ENCODE measurements at places on chromosomes 4 and X.

DNA sequence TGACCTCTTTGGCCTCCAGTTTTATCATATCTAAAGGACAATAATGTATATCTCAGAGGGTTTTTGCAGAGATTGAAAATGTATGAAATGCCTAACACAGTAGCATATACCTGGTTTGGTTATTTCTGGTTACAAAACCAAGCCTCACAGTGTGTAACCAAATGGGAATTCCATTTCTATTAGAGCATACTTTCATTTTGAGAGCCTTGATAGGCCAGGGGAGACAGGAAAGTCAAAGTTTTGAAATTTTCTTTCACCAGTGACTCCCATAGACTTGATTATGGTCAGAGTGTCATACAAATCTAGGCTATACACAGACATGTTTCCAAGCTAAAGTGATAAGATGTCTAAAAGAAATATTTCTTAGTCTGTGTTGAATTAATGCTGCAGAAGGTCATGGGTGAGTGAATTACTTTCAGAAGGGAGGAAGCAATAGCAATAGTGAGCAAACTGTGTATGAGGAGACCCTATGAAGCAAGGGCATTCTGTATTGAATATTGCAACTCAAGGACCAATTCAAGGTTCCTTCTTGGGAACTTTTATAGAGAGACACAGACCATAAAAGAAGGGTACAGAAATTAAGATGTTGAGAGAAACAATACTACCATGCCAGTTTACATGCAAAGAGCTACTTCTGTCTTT is 151.1 kb downstream of the PDE5A start:
- no peak for DNase-seq

GRCh38 chr4:147749811-147750321 is 18.0 kb downstream of the ARHGAP10 start:
- no peak for DNase-seq

DNA sequence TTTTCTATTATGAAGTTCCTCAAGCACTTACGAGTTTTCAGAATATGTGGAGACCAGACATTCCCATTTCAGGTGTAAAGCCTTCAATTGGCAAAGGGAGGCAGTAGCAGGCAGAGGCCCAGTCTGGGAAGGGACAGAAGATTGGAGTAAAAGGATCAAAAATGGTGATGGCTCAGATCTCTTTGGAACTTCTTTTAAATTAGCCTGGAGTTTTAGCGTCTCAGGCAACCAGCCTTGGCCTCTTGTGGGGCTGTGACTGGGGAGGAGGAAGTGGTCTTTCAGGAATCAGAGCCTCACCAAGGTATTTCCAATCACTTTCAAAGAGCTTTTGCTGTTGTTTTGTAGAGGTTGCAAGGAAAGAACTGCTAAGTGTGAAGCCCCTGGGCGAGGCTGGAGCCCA is 239.1 kb downstream of the FRAS1 start:
- DNase-seq = no peak

GRCh38 chrX:22950269-22951266 is 49.2 kb upstream of the DDX53 start:
- no peak for DNase-seq

- DNase-seq = no peak
Measured at GRCh38 chr4:112001041-112001440, 144.2 kb upstream of the FAM241A start.

Data from stimulated activated CD8-positive, alpha-beta memory T cell treated with anti-CD3 and anti-CD28 coated beads, Interleukin-4, amount 100 ng/mL, for 1 hour (primary cell).